Activated naive CD8-positive, alpha-beta T cell treated with anti-CD3 and anti-CD28 coated beads, Interleukin-2, amount 10 ng/mL, durations not matched to agents 7 days and 5 days (primary cell): ENCODE measurements at places on chromosomes 2 and 18.

DNA sequence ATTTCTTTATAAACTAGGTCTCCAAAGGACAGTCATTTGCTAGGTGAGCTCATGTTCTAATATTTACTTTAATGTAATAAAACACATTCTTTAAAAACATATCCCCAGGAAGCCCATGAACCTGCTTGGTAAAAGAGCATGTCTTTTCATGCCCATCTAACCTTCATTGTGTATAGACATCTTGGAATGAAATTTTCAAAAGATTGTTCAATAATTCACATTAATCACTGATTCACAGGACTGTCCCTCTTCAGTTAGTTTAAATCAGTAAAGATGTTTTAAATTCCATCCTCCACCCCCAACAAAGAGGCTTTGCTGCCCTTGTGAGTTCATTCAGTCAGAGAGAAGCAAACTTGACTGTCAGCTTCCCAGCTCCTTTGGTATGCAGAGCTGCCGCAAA lies 633.4 kb upstream of the CELF4 start:
- no peak for DNase-seq

DNA sequence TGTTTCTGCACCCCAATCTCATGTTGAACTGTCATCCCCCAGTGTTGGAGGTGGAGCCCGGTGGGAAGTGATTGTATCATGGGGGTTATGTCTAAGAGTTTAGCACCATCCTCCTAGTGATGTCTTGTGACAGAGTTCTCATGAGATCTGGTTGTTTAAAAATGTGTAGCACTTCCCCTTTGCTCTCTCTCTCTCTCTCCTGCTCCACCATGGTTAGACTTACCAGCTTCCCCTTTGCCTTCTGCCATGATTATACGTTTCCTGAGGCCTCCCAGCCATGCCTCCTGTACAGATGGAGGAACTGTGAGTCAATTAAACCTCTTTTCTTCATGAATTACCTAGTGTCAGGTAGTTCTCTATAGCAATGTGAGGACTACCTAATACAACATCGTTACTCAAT lies 396.9 kb upstream of the LRATD1 start:
- no peak for DNase-seq

DNA sequence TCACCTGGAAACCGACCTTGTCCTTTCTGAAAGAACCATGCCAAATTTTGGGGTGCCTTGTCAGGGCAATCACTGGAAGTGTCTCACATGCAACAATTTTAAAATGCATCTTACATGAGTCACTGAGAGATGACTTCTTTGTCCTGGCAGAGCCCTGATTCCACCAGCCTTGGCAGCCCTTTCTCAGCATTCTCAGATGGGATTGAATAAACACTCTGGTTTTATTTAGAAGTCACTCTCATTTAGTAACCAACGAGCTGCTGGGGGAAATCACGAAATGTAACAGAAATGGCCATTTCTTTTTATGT lies 3.8 kb upstream of the ATP8B1 start:
- no peak for DNase-seq

DNA sequence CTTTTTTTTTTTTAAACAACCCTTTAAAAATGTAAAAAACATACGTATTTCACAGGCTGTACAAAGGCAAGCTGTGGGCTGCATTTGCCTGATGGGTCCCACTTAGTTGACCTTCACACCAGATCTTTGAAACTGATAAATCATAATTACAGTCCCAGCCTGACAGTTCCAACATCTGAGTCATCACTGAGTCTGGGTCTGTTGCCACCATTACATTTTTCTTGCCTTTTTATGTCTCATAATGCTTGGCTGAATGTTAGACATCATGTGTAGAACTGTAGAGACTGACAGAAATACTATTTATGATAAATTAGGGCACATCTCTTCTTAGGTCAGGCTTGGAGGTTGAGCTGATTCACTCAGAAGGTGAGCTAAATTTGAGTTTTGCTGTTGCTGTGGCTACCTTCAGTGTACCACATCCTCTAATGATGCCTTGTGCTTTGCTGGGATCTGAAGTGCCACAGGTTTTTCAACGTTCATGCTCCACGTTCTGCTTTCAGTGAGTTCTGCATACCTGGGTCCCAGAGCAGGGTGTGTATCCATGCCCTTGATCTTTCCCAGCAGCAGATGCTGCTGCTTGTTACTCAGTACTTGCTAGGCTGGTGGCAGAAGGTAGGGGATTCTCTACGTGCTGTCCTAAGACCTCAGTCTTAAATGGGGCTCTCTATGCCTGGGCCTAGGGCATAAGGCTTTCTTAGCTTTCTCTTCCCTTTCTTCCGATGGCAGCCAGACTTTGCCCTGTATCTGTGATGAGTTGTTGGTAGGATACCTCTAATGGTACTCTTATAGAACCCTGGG lies 160.6 kb upstream of the SMAD7 start:
- DNase-seq, result no peak

DNA sequence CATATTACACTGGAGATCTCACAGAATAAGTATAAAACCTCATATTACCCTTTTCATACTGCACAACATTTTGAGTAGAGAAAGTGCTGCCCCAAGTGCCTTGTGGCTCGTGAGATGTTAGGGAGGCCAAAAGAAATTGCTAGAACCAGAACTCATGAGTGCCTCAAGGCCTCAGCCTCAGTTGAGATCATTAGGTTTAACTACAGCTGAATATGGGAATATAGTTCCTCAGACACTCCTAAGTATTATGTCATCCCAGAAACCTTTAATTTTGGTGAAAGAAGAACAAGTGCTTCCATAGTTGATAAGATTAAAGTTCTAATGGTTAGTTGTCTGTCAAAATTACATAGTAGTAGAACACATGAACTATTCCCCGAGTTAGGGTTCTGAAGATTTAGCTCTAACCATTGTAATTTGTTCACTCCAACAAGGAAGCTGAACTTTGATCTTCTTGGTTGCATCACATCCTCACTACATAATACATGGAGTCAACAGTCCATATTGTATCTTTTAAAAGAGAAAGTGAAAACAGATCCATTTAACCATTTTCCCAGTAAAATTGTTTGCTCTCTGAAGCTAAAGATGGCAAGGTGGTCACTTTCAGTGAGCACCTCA lies 9.6 kb upstream of the AQP4 start:
- no peak for DNase-seq

DNA sequence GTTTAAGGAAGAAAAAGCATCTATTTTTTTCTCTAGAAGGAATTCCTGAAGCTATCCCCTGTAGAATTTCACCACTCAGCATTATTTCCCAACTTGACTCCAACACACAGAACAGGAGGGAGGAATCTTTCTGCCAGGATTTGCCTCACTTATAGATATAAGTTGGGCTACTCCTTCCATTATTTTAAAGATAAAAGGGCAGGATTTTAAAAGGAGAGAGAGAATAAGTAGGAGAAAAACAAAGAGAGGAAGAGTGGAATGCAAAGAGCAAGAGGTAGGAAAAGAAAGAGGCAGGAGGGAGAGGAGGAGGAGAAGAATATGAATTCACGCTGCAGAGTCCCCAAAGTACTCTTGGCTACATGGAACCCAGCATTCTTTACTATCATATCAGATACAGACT lies 182.5 kb downstream of the TCF4 start:
- no peak for DNase-seq

DNA sequence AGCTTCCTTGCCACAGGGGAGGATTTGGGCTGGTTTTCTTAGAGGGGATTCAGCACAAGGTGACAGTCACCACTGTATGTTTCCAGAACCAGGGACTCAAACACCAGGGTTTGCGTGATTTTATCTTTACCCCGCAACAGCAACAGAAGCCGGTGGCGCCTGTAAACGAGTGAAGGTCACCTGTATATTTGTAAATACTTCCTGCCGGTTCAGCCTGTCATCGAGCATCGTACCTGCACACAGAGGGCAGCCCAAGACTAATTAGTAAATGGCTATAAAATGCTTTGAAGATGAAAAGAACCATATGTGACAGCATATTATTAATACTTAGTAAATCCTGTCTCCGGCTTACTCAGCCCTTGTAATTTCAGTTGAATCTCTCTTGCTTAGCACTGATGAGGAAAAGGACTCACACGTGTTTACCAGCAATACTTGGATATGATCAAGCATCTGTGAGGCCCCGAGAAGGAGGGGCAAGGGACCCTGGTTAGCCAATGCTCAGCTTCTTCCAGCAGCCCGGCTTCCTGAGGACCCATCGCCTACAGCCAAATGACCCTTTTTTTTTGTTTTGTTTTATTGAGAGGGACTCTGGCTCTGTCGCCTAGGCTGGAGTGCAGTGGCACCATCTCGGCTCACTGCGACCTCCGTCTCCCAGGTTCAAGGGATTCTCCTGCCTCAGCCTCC lies 51.3 kb upstream of the FOSL2 start:
- no peak for DNase-seq

- DNase-seq, result no peak
Measured at GRCh38 chr2:235025800-235026536, 74.2 kb downstream of the SH3BP4 start.

DNA sequence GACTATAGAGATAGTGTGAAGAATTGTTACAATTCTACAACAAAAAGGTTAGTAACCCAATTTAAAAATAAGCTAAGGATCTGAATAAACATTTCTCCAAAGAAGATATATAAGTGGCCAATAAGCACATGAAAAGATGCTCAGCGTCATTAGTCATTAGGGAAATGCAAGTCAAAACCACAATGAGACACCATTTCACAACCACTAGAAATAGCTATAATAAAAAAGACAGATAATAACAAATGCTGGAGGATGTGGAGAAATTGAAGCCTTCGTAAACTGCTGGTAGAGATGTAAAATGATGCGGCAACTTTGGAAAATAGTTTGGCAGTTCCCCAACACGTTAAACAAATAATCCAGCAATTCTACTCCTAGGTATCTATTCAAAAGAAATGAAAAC lies 366.5 kb upstream of the POU3F3 start:
- DNase-seq, result no peak

DNA sequence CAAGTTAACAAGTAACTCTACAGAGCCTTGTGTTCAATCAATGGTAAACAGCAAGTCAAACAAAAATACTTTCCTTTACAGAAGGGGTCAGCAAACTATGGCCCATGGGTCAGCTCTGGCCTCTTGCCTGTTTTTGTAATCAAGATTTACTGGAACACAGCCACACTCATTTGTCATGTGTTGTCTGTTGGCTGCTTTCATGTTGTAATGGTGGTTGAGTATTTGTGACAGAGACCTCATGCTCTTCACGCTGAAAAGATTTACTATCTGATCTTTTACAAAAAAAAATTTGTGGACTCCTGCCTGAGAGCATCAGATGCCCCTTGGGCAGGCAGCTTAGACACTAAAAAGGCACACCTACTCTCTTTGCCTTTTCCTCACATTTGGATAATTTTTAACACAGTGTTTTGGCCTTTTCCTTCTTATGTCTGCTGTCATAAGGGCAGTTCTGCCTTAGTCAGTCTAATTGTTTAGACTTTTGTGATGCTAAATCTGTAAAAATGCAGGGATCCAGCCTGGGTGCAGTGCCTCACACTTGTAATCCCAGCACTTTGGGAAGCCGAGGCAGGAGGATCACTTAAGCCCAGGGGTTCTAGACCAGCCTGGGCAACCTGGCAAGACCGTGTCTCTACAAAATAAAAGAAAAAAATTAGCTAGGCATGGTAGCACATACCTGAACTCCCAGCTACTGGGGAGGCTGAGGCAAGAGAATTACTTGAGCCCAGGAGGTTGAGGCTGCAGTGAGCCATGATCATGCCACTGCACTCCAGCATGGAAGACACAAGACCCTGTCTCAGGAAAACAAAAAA lies 18.3 kb downstream of the IL1B start:
- DNase-seq, result no peak

DNA sequence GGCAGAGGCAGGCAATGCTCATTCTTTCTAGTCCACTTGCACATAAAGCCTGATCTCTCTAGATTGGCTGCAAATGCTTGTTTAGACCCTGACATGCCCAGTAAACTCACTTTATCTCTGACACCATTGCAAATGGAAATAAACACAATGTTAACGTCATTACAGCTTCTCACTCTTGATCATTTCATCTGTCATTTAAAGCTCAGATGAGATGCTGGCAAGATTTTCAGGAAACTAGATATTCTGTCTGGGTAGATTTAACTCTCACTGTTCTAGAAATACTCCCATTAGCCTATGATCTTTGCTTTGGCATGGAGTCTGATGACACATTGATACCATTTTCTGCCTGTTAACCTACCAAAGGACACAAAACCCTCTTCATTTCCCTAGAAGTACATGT lies 320.7 kb upstream of the HNRNPA3 start:
- DNase-seq, result no peak

DNA sequence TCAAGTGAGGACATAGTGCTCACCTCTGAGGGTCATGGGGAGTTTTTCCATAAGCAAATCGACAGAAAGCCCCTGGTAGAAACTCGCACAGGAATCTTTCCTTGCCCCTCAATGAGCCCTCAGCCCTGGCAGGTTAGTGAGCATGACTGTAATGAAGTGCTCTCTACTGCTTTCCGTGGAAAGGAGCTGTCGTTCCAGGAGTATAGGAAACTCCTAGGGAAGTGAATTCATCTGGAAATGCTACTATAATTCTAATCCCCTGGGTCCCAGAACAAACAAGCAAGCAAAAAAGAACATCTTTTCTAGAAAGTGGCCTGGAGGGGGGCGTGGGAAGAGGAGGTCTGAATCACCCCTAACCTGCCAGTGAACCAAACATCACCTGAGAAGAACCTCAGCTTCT lies 18.1 kb downstream of the BCL2L11 start:
- DNase-seq, result no peak

GRCh38 chr2:229492034-229492433 lies 220.9 kb upstream of the PID1 start:
- no peak for DNase-seq

GRCh38 chr2:172223601-172224054 lies 120.9 kb upstream of the DLX2 start:
- no peak for DNase-seq

- DNase-seq, result no peak
Measured at GRCh38 chr2:239763433-239764097, 261.6 kb downstream of the NDUFA10 start.

DNA sequence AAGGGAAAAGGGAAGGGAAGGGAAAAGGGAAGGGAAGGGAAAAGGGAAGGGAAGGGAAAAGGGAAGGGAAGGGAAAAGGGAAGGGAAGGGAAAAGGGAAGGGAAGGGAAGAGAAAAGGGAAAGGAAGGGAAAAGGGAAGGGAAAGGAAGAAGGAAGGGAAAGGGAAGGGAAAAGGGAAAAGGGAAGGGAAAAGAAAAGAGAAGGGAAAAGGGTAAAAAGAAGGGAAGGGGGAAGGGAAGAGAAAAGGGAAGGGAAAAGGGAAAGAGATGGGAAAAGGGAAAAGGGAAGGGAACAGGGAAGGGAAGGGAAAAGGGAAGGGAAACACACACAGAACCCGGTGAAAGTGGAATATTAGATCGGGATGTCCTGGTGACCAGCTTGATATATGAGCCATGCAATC lies 40.8 kb downstream of the EIPR1 start:
- DNase-seq, result no peak

GRCh38 chr2:37637985-37638384 lies 33.5 kb downstream of the CDC42EP3 start:
- no peak for DNase-seq

DNA sequence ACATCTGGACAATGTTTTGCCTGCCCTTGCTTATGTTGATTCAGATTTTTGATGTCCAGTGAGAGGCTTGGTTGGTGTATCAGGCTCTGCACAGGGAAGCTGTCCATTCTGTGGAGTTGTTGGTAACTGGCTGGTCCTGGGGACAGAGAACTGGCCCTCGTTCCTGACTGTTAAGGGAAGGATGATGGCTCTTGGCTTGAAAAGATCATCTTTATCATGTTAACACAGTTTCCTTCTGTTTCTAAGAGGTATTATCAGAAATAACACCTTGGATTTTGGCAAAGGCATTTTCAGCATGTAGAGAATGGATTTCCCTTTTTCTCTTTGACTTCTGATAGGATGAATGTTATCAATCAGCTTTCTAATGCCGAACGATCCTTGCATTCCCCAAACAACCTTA lies 19.3 kb downstream of the STK25 start:
- DNase-seq, result no peak
